Ovary (tissue), 10 donors: ENCODE measurements at places on chromosomes 6 and 20.
A peak's percentile ranks its signal among the peaks of the same experiment; 100 is the strongest.

- no peak for DNase-seq
These were observed 3.1 kb downstream of the HM13 start for GRCh38 chr20:31517373-31517772.

- DNase-seq: no peak
These were observed 881.1 kb downstream of the EPHA7 start for GRCh38 chr6:92538275-92538674.

DNA sequence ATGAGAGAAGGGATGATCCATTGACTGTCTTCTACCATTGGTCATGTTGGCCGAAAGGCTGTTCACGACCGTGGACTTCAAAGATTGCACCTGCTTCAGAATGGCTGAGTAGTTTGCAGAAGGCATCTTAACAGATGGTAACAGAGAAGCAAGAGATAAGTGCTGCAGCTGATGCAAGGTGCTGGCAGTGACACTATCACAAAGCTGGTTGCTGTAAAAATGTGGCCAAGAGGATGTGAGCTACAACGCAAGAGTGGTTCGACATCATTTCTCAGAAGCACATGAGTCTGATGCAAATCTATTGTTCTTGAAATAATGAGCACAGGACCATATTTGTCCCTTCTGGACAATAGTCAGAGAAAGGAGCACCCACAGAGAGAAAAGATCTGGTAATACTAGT is 27.0 kb upstream of the ANKEF1 start:
- no peak for DNase-seq

DNA sequence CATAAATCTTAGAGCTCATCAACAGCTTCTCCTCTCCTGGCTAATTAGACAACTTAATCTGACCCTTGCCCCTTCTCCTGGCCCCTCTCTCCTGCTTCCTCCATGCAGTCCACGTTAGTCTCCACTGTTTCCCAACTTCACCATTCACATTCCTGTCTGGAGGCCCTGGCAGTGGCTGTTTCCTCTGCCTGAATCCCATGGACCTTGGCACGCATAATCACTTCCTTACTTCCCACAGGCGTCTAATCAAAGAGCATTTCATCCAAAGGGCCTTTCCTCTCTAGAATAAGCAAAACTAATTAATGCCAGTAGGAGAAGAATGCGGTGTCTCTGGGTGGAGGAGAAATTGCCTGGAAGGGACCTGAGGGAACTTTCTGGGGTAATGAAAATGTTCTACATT is 16.4 kb upstream of the XRN2 start:
- DNase-seq: no peak

DNA sequence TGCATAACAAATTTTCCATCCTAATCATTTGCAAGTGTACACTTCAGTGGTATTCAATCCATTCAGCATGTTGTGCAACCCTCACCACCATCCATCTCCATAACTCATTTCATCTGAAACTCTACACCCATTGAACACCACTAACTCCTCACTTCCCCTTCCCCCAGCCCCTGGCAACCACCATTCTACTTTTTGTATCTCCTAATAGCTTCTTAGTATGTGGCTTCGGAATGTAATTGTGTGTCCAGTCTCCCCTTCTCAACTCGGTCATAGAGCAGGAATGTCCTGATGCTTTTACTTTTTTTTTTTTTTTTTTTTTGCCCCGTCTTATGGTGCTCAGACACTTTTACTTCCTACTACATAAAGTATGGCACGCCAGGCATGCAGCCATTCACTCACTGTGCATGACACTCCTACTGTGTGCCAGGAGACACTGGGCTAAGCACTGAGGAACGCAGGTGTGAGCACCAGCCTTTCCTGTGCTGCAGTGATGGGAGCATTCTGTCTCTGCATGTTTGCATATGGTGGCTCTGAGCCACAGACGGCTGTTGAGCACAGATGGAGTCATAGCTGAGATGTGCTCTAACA is 15.3 kb downstream of the HCK start:
- DNase-seq: no peak

GRCh38 chr6:123352279-123352678 is 284.5 kb downstream of the TRDN start:
- no peak for DNase-seq

DNA sequence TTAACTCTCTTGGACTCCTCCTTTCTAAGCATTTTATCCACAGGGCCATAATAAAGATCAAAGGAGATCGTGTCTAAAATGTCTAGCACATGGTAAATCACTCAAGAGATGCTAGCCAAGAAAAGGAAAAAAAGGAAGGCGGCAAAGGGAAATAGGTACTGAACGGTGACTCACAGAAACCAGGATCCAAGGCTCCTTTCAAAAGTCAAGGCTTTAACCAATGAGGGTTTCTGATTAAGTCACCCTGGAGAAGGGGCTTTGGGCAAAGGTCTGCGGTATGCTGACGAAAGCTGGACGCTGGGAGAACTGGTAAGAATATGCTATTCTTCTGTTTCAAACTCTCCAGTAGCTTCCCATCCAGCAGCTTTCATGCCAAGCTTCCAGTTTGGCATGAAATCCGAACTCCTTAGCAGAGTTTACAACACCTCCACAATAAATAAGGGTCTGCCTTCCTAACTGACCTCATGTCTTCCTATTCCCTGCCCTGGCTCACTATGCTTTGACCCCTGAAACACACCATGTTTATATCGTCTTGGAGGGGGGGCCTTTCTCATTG is 1.0 kb downstream of the TOMM34 start:
- DNase-seq: no peak

GRCh38 chr6:90328004-90328403 is 31.4 kb upstream of the BACH2 start:
- no peak for DNase-seq

- DNase-seq: no peak
These were observed 273.3 kb upstream of the JARID2 start for GRCh38 chr6:14972379-14973067.

DNA sequence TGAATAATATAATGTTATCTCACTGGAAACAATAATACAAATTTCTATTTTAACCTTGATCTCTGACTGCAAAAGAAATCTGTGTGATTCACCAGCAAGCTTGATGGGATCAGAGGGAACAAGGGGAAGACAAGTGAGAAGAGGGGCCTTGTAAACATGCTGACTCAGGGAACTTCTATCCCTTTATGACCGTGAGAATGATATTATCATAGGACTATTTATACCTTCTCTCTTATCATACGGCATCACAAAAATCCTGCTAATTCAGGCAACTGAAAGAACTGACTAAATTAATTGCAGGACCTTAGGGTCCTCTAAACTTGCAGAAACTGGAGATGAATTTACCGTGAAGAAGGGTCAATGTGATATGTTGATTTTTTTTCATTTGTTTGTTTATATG is 173.3 kb downstream of the PTPRK start:
- no peak for DNase-seq

DNA sequence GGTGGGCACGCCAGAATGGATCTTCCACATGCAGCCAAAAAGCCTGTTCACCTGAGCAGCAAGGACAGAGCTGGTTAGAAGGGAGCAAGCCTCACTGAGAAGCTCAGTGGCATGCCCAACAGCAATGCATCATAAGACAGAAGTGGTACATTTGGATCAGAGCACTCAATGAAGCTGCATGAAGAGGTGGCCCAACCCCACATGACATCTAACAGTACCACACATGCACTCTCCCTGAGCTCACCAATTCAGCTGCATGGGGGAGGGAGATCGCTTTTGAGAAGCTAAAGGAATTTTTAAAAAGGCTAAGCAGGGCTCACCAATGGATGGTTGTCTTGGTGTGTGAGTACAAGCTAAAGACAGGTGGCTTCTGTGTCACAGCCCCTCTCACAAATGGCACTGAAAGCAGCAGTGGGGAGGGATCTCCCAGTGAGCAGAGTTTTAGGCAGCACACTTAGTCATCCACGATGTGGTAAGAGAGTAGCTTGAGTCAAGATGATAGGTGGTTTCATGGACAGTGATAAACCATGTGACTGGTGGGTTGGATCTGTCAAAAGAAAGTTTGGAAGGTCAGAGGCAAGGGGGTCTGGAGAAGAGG is 166.6 kb upstream of the TAB2 start:
- DNase-seq: no peak

- no peak for DNase-seq
These were observed 2.8 kb downstream of the CST2 start for GRCh38 chr20:23823621-23824324.

DNA sequence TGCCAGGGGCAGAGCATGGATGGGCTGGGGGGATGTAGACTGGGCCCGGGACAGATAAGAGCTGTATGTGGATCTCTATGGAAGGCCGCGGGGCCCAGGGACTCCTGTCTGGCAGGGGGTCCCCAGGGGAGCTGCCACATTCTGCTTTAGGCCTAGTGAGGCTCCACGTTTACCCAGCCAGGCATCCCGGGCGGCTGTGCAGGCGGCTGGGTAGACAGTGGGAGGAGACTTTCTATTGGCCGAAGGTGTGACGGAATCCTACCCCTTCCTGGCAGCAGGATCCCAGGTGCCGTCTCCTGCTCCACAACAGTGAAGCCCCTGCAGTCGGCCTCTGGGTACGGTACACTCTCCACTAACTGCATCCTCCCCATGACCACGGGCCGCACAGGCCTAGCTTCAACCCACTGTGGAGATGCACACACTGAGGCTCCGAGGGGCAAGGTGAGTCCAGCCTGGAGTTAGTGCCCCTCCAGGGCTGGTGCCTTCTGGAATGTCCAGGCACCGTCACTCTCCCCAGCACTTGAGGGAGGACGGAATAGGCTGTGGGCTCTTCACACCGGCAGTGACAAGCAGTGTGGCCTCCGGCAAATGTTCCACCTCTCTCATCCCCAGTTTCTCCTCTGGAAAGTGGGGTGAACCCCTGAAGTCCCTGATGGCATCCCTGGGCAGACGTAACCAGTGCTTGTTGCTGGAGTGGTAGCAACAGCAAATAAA is 36.8 kb upstream of the ZBP1 start:
- DNase-seq: peak; percentile 20

DNA sequence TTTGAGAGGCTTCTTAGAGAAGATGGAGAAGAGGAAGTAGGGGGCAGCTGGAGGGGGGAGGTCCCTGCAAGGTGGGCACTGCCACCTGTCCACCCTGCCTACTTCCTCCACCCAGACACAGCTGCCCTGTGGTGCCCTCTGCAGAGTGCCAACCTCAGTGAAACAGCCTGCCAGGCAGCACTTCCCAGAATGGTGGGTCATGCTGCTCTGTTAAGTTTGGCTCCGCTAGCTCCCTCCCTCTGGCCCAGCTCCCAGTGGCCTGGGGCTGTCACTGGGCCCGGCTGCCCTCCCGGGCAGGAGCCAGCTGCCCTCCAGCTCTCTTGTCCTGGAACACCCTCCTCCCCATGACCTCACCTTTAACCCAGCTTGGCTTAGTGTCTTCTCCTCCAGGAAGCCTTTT is 5.1 kb upstream of the EPB41L1 start:
- DNase-seq: no peak

DNA sequence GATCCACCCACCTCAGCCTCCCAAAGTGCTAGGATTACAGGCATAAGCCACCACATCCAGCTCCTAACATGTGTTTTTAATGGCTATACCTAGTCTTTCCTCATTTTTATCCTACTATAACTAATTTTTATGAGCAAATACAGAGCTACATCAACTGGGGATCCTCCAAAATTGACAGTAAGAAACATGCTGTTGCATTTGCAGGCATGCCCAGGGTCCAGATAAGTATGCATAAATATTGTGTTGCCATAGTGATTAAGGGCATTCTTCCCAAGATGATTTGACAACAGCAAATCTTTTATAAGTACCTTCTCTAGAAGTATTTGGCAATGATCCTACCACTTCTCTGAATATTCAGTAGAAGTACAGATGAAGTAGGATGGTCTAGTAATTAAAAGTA is 41.9 kb upstream of the MOXD1 start:
- no peak for DNase-seq

DNA sequence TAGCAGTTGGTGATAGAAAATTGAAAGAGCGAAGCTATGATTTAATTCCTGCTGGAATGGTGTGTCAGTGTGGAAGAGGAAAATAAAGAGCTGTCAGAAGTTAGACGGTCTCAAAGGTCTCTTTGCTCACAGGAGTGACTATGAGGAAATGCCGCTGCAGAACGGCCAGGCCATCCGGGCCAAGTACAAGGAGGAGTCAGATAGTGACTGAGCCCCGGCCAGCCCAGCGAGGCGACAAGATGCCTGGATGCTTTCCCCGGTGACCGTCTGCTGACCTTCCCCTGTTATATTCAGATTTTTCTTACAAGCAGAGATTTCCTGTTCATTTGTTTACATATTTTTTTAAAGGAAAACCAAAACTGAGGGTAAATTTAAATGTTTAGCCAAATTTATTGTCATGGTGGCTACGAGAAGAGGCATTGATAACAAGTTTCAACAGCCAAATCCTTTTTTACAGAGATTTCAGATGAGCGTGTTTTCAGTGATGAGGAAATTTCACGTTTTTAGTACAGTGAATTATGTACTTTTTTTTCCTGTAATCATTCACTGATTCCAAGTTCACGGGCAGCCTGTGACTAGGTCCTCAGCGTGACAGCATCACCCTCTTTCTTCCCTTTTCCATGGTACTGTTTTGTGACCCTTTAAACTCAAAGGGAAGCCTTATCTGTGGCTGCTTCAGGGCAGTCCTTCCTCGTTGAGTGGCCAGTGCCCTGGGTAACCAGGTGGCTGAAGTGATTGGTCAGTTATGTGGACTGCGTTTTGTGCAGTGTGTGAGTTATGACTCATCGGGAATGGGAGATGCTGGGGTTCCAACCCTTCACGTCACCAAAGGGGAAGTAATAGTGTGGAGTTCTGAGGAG is 12.6 kb downstream of the DYNLT1 start:
- peak; percentile 69 for DNase-seq

DNA sequence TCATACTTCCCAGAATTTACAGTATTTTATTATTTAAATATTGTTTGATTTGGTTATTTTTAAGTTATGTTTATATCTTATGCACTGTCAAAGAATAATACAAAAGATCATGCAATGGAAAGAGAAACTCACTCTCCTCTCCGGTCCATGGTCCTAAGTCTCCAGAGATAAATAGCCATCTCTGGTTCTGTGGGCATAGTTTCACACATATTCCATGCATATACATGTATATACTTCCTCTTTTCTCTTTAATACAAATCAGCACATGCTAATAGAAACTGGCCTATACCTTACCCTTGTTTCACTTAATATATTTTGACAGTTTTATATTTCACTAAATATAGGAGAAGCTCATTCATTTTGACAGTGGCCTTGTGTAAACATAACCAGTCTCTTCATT is 901.7 kb upstream of the CITED2 start:
- DNase-seq: no peak

DNA sequence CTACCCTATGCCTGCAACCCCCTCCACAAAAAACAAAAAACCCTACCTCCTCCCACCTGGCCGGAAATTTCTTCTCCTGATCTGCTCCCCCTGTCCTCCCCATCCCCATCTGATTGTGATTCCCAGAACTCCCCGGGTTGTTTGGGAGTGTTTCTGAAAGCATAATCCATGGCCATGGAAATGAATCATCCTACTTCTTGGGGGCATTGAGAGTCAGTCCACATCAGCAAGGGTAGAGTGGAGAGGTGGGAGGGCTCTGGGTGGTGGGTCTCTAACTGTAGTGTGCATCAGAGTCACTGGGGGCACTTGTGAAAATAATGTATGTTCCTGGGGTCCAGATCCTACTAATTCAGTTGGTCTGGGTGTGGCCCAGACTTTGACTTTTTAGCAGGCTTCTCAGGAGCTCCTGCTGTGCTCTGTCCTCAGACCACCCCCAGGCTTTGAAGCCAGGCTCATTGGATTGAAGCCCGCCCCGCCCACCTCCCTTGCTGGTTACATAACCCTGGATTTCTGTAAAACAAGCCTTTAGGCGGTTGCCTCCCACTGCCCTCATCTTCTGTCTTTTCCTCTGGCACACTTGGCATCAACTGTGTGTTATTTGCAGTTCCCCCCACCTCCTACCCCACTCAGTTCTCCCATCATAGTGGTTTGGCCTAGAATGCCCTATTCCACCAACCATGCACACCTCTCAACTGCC is 10.5 kb downstream of the PIGT start:
- peak; percentile 39 for DNase-seq

GRCh38 chr6:34144581-34145160 is 1.2 kb downstream of the GRM4 start:
- DNase-seq: no peak
